Mucosa of descending colon (tissue), 3 donors: ENCODE measurements at places on chromosomes 16 and 17.

- DNase-seq, result no peak
Observed at GRCh38 chr17:56810343-56810742, 23.4 kb downstream of the C17orf67 start.

DNA sequence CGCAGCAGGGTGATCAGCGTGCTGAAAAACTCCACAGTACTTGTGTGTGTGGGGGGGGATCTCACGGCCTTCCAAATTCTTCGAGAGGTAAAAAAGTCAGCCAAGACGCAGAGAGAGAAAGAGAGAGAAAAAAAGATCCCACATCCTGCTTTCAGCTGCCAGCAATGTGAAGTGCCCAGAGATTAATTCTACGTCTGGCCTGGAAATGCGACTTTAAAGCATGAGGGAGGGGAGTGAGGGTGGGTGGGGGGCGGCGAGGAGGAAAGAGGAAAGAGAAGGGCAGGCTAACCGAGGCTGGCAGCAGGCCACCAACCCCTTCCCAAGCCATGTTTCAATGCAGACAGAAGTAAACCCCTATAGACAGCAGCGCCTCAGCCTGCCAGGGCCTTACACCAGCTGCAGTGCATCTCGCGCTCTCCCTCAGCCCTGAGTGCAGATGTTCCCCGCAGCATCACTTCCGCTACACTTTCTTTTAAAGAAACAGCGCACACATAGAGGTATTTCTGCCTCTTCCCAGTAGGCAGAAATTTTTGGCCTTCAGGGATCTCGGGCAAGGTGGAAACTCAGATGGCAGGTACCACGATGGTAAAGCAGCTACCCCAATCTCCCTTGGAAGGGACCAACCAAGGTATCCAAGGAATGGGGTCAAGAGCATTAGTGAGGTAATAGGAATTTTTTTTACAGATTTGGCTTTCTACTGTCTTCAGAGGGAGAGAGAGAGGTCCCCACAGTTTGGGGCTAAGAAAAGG lies 87.8 kb downstream of the SMG6 start:
- DNase-seq, result peak; percentile 75

DNA sequence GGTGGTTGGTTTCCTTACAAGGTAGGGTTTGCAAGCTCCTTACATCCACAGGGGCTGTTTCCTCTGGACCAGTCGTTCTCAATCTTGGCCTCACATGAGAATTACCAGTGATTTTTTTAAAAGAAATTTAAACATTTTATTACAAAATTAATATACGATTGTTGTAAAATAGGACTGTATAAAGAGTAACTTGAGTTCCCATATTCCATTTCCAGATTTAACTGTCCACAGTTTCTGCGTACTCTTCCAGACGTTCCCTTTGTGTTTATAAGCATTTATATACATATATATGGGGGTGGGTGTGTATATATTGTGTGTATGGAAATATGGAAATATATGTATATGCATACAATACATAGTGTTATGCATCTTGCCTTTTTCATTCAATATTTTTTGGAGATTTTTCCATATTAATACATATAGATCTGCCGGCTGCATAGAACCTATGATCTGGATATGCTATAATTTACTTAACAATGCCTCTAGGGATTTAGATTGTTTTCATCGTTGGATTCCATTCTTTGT lies 31.5 kb downstream of the HLF start:
- DNase-seq, result no peak

DNA sequence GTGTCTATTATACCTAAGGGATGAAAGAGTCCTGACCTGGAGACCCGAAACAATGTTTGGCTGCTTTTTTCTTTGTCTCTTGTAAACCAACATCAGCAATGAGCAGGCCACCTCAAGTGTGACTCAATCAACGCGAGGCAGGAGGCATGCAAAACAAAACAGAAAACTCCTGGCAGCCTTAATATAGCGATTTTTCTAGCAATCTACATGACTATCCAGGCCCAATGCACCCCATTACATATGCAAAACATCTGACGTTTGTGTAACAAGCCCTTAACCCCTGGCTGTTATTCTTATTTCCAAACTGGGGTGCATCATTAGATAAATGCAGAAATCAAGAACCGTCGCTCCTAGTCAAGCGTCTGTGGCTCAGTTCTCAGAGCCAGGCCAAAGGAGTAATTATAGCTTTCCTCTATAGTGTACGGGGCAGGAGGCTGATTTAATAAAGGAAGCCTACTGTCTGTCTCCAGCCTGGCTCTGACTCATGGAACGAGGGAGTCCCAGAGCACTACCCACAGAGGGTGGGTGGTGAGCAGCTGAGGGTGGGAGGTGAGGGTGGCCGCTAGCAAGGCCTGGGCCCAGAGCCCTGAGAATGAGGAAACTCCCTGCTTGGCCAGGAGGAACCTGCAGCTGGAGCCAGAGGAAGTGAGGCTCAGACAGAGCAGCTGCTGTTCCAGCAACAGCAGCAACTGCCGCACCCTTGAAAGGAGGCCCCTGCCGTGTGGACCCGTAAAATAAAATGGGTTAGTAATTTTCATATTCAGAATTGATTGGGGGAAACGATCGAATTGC lies 43.9 kb downstream of the CHD9 start:
- peak; percentile 90 for DNase-seq

DNA sequence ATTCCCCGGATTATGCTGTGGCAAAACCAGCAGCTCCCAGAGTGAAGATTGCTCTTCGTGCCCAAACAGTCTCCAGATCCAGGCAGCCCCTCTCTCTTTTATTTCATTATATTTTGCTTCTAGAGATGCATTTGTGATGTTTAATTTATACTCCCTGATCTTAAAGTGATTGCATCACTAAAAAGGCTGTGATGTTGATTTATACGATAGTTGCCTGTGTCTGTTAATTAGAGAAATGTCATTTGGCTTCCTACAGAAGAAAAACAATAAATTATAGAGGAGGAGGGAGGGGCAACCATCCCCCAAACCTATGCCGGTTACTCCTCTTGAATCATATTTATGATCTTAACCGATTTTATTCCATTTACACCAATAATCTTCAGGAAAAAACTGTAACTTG lies 615.3 kb downstream of the TOX3 start:
- DNase-seq, result no peak

DNA sequence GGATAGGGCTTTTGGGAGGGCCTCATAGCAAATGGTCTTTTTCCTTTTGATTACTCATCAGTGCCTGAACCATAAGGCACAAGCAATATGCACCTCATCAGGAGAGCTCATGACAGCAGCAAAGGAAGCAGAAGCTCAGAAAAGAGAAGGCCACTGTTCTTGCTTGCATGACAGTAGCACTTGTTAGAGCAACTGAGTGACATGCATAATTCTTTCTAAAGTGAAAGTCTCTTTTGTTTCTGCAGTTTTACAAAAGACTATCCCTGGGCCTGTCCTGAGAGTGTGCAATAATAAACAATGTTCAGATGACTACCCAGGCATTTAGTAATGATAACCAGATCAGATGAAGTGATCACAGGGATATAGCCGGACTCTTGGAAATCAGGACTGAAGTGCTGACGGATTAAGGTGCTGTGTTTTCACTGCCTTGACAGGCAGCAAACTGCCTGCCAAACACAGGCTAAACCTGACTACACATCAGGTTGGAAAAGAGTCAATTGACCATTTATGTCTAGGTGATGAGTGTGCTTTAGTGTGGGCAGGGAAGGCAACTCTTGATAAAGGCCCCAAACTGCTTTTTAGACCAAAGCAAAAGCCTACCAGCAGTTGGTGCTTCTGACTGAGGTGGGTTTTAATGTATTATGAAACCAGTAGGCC lies 1860.3 kb downstream of the TP53TG3F start:
- no peak for DNase-seq

- no peak for DNase-seq
Observed at GRCh38 chr16:22253272-22253671, 43.9 kb upstream of the POLR3E start.

DNA sequence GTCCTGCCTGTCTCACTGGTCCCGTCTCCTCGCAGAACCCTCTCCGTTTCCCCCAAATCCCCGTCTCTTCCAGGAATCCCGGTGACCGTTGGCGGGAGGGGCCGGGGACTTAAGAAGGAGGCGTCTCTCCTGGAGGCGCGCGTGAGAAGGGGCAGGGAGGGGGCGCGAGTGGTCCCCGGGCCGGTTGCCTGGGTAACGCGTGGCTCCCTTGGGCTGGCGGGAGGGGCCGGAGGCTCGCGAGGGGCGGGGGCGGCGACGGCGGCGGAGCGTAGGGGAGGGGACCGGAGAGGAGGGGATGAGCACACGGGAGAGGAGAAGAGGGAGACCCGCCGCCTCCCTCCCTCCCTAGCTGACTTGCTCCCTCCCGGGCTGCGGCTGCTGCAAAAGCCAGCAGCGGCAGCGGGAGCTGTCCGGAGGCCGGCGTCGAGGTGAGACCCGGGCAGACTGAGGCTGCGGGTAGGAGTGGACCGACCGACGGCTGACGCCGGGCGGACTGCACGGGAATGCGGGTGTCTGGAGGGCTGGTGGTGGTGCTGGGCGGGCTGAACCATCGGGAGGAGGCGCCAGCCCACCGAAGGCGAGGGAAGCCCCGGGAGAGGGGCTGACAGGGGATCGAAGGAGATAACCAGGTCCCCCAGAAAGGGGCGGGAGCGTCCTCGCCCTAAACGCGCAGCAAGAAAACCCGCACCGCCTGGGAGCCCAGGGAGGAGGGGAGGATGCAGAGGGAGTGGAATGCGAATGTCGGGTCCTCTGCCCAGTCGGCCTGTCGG lies at the start of gene PRRT2:
PRRT2 (plus strand) TSS at position 298 of the 770 bp plus-strand sequence. CDS start 862 bp downstream, outside the sequence.
- DNase-seq, result peak; percentile 78

GRCh38 chr17:67678414-67678813 lies 39.3 kb upstream of the NOL11 start:
- DNase-seq, result no peak
